Sciatic nerve (tissue), 2 donors: ENCODE measurements at places on chromosomes 3 and 15.
A peak's percentile ranks its signal among the peaks of the same experiment; 100 is the strongest.

DNA sequence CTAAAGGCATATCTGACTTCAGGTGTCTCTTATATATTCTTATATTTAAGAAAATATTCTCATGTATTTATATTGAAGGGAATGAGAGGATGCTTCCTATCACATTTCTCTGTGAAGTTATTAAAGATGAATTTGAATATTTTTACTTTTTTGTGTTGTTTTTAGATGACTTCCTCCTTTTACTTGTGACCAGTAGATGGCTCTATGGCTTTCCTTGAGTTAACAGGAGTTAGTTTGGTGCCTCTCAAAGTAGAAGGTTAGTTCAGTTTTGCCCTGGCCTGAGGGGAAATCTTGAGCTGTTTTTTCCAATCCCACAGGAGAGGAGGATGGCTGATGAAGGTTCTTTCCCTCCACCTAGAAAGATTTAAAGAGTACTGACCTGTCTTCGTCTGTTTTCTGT lies 80.7 kb downstream of the SQOR start:
- DNase-seq = no peak

DNA sequence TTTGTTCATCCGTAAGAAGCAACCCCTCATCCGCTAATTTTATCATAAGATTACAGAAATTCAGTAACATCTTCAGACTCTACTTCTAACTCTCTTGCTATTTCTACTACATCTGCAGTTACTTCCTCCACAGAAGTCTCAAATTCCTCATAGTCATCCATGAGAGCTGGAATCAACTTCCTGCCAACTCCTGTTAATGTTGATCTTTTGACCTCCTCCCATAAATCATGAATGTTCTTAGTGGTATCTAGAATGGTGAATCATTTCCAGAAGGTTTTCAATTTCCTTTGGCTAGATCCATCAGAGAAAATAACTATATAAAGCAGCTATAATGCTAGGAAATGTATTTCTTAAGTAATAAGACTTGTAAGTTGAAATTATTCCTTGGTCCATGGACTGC lies 115.1 kb downstream of the TAFA4 start:
- no peak for DNase-seq

- DNase-seq = no peak
Measured at GRCh38 chr15:61057376-61057775, 171.7 kb downstream of the RORA start.

GRCh38 chr3:126837773-126838172 lies 133.7 kb downstream of the CHCHD6 start:
- no peak for DNase-seq

DNA sequence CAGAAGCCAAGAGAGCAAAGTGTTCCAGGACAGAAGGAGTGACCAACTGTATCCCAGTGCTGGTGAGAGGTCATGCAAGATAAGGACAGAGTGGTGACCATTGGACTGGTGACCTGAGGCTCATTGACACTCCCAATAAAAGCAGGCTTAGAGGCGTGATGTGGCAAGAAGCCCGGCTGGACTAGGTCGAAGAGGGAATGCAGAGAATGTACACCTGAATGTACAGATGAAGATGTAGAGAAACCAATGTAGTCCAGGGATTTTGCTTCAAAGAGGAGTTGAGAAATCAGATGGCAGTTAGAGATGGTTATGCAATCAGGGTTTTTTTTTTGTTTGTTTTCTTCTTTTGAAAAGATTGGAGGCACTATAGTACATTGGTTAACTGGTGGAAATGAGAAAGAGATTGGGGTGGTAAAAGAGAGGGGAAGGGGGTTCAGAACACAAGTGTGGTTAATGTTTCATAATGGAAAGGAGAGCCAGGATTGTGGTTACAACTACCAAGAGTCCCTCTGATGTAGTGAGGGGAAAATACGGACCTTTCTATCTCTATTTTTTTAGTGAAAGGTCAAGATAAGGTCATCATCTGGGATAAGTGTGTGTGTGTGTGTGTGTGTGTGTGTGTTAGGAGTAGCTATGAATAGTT lies 23.3 kb downstream of the ST3GAL6 start:
- DNase-seq = no peak

DNA sequence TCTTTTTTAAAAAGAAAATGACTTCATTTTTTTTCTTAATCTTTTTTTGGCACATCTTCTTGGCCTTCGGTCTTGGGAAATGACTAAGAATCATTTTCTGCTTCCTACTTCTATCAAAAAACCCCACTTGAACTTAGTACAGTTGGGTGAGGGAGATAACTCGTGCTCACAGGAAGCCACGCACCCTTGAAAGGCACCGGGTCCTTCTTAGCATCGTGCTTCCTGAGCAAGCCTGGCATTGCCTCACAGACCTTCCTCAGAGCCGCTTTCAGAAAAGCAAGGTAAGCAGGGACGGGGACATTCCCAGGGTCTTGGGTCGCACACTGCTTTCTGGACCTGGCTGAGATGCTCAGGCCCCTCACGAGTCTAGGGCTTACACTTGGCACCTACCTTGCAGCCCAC lies at the start of gene CCR4:
Gene CCR4, plus strand, starts transcription at position 235 of the 402 bp plus-strand sequence. CDS start 1,779 bp downstream, outside the sequence.
- DNase-seq = no peak

DNA sequence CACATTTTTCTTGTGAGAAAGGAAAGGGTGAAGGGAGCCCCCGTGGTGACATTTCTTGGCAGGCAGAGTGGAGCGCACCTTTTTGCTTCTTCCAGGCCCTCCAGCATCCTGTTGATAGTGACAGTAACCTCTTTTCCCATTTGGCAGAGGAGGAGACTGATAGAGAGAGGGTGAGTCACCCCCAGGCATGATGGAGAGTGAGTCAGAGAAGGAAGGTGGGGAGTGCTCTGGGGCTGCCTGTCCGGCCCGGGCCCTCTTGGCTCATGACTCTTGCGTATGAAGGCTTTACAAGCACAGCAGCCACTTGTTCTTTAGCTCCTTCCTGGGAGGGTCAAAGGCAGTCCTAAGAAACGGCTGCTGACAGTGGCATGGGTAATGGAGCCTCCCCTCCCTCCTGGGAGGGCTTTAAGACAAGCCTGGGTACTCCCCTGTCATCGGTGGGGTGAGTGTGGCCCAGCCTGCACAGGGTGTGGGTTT lies 16.0 kb downstream of the ANKRD63 start:
- DNase-seq = no peak

DNA sequence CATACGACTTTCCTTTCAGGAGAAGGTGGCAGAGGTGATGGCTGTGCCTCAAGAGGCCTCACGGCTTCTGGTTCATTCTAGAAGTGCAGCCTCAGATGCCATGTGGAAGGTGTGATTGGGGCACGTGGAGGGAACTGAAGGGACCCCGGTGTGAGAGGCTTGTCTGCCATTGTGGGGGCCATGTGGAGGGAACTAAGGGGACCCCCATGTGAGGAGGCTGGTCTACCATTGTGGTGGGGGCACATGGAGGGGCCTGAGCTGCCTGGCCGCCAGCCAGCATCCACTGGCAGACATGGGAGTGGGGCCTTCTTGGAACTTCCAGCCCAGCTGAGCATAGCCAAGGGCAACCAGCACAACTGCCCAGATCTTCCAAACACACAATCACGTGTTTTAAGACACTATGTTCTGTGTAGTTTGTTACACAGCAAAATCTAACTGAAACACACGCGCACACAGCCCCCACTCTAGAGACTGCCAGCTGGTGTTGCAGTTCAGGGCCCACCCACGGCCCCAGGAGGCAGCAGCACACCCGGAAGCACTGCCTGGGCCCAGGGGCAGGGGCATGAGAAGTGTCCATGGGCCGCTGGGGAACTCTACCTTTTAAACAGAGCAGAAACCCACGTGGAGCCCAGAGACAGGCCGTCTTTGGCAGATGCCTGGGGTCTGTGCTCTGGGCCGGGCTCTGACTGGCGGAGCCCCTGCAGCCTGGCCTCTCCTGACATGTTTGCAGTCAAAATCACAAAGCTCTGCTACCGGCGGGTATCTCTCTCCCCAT lies 66.8 kb downstream of the IQSEC1 start:
- no peak for DNase-seq

DNA sequence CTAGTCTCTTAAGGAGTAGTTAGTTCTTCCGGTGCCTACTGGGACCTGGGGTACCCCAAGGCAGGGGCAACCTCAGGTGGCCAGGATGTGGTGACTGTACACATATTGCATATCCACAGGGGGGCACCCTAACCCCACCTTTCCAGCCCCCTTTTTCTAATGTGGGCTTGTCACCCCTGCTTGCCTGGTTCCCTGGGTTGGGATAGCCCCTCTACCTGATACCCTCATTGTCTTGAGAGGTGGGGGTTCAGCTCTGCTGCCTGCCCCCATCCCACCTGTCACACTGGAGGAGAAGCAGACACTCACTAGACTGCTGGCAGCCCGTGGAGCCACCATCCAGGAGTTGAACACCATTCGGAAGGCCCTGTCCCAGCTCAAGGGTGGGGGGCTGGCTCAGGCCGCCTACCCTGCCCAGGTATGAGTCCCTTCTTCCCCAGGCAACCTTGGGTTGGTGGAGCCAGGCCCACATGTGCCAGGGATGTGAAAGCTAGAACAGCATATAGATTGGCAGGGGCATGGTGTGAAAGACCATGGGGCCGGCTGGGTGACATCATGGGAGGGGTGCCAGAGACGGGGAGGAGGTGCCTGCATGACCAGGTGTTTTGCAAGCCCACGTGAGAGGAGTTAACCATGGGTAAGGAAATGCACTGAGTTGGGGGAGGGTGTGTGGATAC lies 4.0 kb downstream of the GLYCTK start:
- no peak for DNase-seq

GRCh38 chr15:77208241-77208640 lies 137.3 kb upstream of the TSPAN3 start:
- no peak for DNase-seq

DNA sequence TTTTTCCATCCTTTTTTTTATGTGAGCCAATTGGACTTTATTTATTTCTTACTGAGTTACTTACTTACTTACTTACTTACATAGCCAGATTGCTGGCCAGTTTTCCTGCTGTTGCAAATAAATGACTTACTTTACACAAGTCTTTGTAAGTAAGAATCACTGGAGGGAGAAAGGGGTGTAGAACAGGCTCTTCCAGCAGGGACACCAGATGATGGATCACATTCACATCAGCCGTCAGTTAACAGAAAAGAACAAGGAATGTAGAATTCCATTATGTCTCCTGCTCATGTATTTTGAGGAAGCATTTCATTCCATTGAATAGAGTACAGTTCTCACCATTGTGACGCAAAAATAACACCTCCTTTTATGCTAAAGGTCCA lies 188.6 kb downstream of the FNDC3B start:
- no peak for DNase-seq

DNA sequence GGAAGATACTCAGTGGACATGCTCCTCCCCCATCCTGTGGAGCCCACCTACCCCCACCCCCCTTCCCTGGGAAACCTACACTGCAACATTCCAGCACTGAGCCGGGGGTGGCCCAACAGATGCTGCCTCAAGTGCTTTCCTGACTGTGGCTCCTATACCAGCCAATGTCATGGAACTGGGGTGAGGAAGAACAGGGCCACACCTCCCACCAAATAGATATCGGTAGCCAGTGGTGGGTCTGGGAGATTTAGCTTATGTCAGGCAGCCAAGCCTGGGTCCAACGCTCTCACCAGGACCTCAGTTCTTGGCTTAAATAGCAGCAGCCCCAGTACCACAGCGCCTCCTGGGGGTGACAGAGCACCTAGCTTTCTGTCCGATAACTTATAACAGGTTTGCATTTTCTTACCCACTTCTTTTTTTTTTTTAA lies 30.3 kb downstream of the CDC25A start:
- peak; percentile 84 for DNase-seq

DNA sequence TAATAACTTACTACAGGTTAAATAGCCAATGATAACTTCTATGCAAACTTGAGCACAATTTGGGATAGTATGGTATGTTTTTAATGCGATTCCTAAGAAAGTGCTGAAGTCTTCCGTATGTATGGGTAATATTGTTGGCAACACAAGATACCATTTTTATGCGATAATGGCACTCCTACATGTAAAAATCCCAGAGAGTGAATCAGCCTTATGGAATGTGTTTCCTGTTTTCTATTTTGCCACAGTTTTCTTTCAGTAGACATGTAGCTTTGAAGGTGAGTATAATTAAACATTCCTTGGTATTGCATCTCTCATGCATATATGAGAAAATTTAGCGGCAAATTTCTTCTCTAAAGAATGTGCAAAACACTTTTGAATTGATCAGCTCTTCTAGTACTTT lies 396.8 kb upstream of the AZI2 start:
- no peak for DNase-seq

GRCh38 chr3:188553569-188553968 lies 399.6 kb downstream of the LPP start:
- DNase-seq = no peak
